ENCODE measurements at places on chromosomes 16 and 17. TPM values are rescaled to one million over a fixed set of nuclear protein-coding genes. Genes with fewer than 3 reads are reported as not detected.
A peak's percentile ranks its signal among the peaks of the same experiment; 100 is the strongest.

- no peak for DNase-seq
These were observed 23.9 kb upstream of the TAT start for GRCh38 chr16:71600822-71601221.

- peak; percentile 76 for DNase-seq
These were observed 92.1 kb upstream of the ZNF750 start for GRCh38 chr17:82931699-82932517.

GRCh38 chr17:17770632-17771044, 66.1 kb downstream of the SREBF1 start:
- DNase-seq, result no peak

DNA sequence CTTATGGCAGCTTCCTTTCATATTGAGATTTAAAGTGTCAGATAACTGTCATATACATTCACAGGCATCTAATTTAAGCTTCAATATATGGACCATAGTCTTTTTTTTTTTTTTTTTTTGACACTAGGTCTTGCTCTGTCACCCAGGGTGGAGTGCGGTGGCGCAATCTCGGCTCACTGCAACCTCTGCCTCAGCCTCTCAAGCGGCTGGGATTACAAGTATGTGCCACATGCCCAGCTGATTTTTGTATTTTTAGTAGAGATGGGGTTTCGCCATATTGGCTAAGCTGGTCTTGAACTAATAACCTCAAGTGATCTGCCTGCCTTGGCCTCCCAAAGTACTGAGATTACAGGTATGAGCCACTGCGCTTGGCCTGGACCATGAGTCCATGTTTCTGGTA, 13.6 kb downstream of the CEP95 start:
- DNase-seq, result no peak

GRCh38 chr16:68244903-68245853, at the start of gene PLA2G15:
PLA2G15 (plus strand) TSS chr16:68245373; CDS start chr16:68245427, 54 bp downstream.
- peak; percentile 97 for DNase-seq

Gene TMEM235
- not detected for total RNA-seq

- DNase-seq, result no peak
These were observed 39.6 kb downstream of the GPRC5B start for GRCh38 chr16:19844945-19845641.

- no peak for DNase-seq
These were observed 717.8 kb downstream of the WWOX start for GRCh38 chr16:78817200-78817739.

Gene ZCCHC14
- 14.4 TPM for total RNA-seq

GRCh38 chr17:63478814-63479494, 2.1 kb downstream of the ACE start:
- peak; percentile 83 for DNase-seq
